ENCODE measurements at places on chromosomes 12 and 14.

DNA sequence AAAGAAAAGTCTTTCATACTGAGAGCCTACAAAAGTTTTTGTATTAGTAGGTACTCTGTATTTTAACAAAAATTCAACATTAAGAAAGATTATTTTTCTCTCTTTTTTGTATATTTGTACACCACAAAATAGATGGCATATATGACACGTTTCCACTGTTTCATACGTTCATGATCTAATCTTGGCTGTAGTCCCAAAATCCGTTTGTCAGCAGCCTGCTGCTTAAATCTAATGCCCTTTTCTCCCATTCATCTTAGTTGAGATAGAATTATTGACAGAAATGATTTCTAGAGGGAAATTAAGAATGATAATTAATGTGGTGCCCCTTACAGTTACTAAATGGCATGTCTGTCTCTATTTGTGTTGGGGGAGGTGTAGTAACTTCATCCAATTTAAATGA lies 140.7 kb upstream of the NOVA1 start:
- DNase-seq = no peak

- DNase-seq = no peak
These were observed 75.0 kb upstream of the CCDC60 start for GRCh38 chr12:119259484-119259883.

DNA sequence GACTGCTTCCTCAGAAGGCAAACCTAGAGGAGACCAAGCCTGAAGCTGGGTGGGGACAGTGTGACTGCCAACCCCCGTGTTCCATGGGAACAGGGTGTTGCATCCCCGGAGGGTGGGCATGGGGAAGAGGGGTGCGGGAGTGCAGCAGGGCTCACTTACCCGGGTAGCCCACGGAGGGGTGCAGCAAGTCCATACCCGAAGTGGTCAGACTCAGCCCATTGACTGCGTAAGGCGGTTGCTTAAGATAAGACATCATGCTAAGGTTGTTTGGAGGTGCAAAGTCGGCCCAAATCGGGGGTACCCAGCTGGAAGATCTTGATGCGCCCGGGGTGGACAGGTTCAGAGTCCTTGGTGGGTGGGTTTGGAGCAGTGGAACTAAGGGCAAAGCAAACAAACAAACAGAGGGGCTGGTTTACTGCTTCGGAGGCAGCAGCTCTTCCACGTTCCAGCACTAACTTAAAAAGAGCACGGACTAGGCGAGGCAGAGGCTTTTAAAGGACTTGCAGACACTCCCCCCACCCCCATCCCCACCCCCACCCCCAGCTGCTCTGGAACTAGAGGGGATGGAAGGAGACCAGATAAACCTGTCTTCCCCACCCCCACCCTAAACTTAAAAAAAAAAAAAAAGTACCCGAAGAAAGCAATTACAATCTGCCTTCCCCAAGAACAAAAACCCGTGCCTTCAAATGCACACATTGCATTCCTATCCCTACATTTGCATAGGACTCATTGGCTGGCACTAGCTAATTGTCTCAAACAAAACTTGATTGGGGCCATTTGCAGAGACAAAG lies 4.9 kb downstream of the OTX2 start:
- DNase-seq = no peak

DNA sequence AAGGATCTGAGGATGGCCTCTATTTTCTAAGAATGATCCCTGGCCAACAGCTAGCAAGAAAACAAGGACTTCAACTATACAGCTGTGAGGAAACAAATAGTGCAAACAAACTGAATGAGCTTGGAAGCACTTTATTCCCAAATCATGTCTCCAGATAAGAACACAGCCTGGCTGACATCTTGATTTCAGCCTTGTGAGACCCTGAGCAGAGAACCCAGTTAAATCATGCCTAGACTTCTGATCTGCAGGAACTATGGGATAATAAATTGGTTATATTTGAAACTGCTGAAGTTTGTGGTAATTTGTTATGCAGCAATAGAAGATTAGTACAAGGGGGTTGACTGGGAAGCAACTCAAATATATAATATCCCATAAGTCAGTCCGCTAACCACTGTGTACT lies 183.9 kb upstream of the BMP4 start:
- no peak for DNase-seq

DNA sequence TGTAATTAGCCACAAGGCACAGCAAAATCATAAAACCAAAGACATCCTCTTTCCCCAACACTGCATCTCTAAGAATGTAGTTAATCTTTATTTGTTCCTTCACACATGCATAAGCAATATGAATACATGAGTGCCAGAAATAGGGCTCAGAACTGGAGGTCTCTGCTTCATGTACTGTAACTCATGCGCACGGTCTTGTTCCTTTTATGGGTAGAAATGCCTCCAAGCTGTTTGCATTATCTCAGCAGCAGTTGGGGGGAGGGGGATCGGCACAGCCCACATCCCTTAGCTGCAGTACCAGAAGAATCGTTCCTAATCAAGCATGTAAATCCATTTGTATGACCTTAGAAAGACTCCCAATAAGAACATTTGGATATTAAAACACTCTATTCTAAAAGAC lies 20.0 kb downstream of the RHOJ start:
- no peak for DNase-seq

GRCh38 chr14:37787879-37788494 lies 192.6 kb downstream of the TTC6 start:
- no peak for DNase-seq

- no peak for DNase-seq
These were observed 184.8 kb downstream of the SLC16A7 start for GRCh38 chr12:59780605-59781135.

DNA sequence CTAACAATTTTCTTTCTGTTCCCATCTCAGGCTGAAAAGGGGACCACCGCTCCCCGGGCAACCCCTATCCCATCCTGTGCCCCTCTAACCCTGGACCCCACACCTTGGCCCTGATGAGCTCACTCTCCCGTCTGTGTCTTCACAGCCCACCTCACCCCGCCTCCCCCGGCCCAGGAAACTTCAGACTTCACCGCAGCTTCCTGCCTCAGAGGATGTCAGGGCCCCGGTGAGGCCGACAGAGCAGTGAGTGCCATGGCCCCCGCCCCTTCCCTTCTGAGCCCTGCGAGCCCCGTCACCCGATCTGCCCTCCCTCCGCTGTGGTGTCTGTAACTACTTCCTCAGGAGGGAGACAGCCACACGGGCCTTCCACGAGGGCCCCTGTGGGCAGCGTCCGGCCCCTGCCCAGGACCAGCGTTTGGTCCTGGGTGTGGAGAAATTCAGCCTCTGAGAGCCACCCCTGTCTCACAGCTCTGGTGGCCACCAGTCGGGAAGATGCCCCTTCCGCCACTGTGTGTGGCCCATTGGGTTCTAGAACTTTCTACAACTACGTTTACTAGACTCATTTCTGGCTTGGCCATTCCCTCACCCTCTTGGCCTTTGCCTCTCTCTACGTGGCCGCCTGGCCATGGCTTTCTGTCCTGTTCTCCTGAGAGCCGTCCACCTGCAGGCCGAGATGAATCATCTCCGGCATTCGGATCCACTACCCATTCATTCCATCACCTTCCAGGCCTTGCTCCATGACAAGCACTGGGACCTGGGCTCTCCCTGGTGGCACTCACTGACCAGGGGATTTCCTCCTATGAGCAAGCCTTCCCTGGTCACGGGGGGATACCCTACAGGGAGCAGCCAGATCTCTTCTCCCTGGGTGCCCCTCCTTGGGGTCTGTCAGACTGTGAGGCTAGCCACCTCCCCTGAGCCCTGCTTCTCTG lies 3.4 kb downstream of the RHOF start:
- DNase-seq = no peak

DNA sequence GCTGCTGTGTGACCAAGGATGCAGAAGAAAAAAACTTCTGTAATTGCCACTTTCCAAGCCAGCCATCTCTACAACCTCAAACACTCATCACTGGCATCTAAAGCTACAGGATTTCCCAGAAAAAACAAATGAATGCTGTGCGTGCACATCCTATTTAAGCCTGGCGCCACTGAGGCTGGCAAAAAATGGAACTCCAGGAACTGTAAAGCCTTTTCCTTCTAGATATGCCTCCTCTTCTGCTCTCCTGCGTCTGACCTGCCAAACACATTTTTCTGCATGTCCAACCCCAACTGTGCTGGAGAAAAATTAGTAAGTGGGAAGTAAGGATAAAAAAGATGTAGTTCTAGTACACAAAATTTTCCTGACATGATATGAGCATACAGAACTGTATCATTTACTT lies 184.9 kb downstream of the ITPR2 start:
- DNase-seq = no peak

GRCh38 chr14:93522221-93522620 lies 91.5 kb downstream of the UNC79 start:
- DNase-seq = no peak

- DNase-seq = no peak
These were observed 101.4 kb downstream of the GPR65 start for GRCh38 chr14:88106377-88106776.

GRCh38 chr12:47778881-47779280 lies 5.8 kb downstream of the SLC48A1 start:
- no peak for DNase-seq

DNA sequence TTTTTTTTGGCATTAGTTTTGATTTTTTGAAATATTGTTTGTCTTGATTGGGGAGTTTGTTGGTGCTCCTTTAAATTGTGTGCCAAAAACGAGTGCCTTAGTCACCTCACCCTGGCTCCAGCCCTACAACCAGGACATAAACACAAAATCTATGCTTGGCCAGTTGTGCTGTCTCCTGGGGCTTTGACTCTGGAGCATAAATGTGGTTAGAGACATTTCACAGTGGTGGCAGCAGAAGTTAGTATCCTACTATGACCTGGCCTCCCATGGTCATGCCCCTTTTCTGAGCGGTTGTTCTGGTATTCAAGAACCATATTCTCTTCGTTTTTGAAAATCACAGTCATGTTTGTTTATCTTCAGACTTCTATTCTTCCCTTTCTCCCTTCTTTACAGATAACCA lies 70.7 kb upstream of the PSMA6 start:
- no peak for DNase-seq

- DNase-seq = no peak
These were observed 216.2 kb downstream of the DUSP6 start for GRCh38 chr12:89135976-89136634.

- no peak for DNase-seq
These were observed 68.4 kb upstream of the FLRT2 start for GRCh38 chr14:85461432-85462133.

DNA sequence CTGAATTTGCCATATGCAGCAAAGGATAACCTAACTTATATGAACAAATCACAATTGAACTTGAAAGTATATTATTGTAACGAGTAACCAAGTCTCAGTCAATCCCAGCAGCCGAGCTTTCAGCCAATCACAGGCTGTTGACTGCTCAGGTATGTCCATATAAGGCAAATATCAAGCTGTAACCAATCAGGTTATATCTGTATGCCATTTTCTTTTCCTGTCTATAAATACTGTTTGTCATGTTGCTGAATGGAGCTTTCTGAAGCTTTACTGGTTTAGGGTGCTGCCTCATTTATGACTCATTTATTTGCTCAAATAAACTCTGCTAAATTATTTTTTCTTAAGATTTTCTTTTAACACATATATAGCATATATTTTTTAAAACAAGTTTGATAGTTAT lies 1059.5 kb downstream of the GALC start:
- DNase-seq = no peak

DNA sequence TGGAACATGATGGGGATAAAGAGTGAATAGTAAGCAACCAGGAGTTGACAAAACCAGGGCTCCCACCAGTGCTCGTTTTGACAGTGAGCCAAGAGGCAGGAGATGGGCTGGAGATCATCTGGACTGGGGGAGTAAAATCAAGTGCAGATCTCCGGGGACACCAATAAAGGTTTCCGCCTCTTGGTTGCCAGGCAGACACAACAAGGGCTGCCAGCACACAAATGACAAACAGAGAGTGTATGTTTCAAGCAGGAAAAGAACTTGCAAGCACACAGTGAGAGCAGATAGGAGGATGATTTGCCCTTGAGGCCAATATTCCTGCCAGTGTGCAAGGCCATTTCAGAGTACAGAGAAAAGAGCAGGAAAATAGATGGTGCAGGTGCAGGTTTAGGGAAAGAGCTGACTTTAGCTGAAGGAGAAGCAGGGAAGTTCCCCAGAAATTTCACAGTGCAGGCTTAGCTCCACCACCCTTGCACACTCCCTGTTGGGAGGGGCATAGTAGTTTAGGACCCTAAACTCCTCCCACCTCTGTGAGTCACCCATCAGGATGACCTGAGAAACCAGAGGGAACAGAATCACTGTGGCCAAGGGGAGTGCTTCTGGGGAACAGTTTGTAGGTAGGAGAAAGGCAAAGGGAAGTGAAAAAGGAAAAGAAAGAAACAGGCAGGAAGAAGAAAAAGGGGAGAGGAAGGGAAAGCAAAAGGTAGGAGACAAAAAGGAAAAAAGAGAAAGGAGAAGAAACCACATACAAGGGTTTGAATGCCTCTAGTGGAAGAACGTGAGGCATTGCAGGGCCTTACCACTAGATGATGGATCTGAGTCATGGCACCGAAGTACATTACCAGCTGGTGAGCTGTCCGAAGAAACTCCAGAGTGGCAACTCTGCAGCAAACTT lies 404.4 kb downstream of the SLC6A15 start:
- peak; percentile 65 for DNase-seq

GRCh38 chr14:99394602-99395156 lies 86.0 kb downstream of the SETD3 start:
- DNase-seq = no peak

DNA sequence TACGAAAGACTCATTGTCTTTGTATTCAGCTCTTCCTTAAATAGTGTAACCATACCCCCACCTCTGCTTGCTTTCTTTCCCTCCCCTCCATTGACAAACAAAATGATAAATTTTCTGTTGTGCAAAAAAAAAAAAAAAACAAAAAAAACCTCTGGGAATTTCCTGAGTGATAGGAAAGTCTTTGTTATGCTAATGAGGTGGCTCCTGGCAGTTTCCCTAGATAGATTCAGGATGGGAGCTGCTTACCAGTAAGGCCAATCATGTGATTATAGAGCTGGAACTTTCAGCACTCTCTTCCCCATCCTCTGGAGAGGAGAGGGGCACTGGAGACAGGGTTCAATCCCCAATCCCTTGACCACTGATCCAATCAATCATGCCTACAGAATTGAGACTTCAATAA lies 120.5 kb downstream of the NUAK1 start:
- no peak for DNase-seq

- no peak for DNase-seq
These were observed 248.1 kb downstream of the GLT1D1 start for GRCh38 chr12:129101404-129101803.

GRCh38 chr12:128853600-128854197 lies 421 bp downstream of the GLT1D1 start:
- no peak for DNase-seq

DNA sequence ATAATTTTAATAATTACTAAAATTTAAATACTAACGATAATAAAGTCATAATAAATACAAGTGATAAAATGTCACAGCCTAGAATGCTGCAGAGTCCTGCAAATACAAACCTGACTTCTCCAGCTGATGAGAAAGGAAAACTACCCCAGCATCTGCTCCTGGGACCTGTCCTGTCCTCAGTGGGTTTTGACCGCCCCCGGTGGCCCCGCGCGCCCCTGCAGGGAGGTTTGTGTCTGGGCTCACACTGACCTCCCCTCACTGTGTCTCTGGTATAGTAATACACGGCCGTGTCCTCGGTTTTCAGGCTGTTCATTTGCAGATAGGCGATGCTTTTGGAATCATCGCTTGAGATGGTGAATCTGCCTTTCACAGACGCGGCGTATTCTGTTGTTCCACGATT lies 1139.4 kb downstream of the TMEM121 start:
- no peak for DNase-seq

GRCh38 chr12:55930771-55931316 lies at the start of gene DGKA:
Gene DGKA (plus strand): TSS chr12:55931162. CDS start chr12:55936504, 5,342 bp downstream.
- no peak for DNase-seq

GRCh38 chr12:58269476-58269875 lies 328.1 kb downstream of the ATP23 start:
- DNase-seq = no peak

GRCh38 chr12:79324571-79324970 lies 366.2 kb downstream of the PAWR start:
- no peak for DNase-seq

- DNase-seq = no peak
These were observed 438.5 kb downstream of the LRIG3 start for GRCh38 chr12:58481811-58482210.
